ENCODE measurements at places on chromosomes 7 and 10.
A peak's percentile ranks its signal among the peaks of the same experiment; 100 is the strongest.

DNA sequence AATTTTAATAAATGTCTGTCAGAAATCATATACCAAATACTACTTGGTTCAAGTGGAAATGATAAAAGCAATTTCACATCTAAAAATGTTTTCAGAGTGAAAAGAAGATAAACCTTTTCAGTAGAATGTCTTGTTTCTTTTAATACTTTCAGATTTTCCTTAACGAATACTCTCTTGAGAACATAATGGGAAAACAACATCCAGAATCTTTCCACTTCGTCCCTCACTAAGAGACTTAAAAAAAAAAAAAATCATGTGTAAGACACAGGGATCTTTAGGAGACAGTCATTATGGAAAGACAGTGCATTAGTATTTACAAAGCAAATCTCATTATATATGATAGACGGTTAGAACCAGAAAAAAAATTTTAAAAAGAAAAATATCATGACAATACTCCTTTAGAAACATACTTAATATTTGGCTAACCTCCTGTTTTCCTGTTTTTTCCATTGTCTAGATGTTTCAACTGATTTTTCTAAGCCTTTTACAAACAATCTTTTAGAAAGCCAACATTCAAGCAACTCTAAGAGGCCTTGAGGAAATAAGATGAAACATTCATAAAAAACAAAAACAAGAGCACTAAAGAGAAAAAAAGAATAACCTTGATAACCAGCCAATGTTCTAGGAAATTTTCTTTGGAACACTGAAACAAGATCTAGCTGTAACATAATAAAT is 339.9 kb upstream of the LRRN3 start:
- peaks cover 22% of the 10 kb centered on the region for H3K36me3 ChIP-seq
- no peaks in the 10 kb centered on the region for H3K27me3 ChIP-seq
- H3K4me1 ChIP-seq, result no peaks in the 10 kb centered on the region
- no peak overlapping the region for H3K27ac ChIP-seq

DNA sequence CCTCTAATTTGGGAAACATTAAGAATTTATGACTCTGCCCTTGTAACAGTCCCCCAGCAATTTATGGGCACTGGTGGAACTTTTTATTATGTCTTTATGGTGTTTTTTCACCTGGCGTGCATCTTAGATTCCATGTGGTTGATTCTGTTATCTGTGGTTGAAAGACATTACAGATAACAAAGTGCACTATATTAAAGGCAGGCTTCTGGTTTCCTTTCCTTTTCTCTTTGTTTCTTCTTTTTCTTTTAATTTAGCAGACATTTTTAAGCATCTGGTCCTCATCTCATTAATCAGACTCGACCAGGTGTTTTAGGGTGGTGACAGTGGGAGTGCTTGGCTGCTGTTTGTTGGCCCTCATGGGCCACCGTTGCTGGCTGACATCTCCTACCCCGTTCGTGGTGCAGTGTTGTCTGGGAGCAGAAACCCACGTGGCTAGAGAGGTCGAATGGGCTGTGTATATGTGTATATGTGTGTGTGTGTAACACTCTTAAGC is 77.4 kb downstream of the LRMDA start:
- H3K27me3 ChIP-seq, result peaks cover 7% of the 10 kb centered on the region
- no peaks in the 10 kb centered on the region for H3K36me3 ChIP-seq
- H3K27ac ChIP-seq, result no peak overlapping the region
- no peaks in the 10 kb centered on the region for H3K4me1 ChIP-seq
- DNase-seq, result no peak

DNA sequence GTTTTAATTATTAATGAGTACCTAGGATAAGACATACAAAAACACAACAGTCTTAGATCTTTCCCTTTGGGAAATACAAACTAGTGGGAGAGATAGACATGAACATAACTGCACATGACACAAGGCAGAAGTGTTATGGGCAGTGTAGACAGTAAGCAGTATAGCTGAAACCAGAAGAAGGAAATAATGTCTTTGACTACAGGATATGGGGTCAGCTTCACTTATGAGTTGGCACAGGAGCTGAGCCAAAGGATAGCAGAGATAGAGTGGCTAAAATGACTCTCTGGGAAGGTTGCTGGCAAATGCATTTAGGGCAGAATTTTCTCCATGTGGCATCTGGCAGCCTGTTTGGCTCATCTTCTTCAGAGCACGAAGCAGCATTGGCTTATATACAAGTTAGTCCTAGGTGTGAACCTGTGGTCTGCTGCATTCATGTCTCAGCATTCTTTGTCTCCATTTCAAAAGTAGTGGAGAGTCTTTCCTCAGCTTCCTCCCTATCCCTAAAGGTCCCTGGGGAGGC is 60.3 kb upstream of the FEZF1 start:
- no peak for DNase-seq
- no peaks in the 10 kb centered on the region for H3K4me1 ChIP-seq
- no peak overlapping the region for H3K27ac ChIP-seq
- H3K4me3 ChIP-seq, result no peak overlapping the region
- H3K36me3 ChIP-seq, result no peaks in the 10 kb centered on the region

DNA sequence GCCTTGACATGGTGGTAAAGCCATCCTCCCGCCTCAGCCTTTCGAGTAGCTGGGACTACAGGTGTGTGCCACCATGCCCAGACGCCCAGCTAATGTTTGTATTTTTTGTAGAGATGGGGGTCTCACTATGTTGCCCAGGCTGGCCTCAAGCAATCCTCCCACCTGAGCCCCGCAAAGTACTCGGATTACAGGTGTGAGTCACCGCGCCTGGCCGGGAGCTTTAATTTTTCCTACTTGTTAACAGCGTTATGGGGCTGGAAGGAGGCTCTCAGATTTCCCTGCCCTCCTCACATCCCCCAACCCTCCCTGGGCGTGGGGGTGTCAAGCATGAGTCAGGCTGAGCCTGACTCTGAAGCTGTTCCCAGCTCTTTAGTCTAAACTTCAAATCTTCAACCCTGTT is 8.3 kb downstream of the ALKBH4 start:
- DNase-seq, result peak; percentile 40
- H3K4me3 ChIP-seq, result no peak overlapping the region
- H3K27ac ChIP-seq, result peak overlapping the region; percentile 62
- no peaks in the 10 kb centered on the region for H3K36me3 ChIP-seq
- H3K4me1 ChIP-seq, result peaks cover 8% of the 10 kb centered on the region

- DNase-seq, result no peak
- H3K4me3 ChIP-seq, result no peak overlapping the region
- no peaks in the 10 kb centered on the region for H3K36me3 ChIP-seq
- peaks cover 7% of the 10 kb centered on the region for H3K27me3 ChIP-seq
Measured at GRCh38 chr10:57754803-57755202, 512.9 kb downstream of the IPMK start.

GRCh38 chr10:67861750-67862432 is 22.6 kb upstream of the SIRT1 start:
- no peaks in the 10 kb centered on the region for H3K4me1 ChIP-seq
- H3K36me3 ChIP-seq, result no peaks in the 10 kb centered on the region
- H3K27me3 ChIP-seq, result no peaks in the 10 kb centered on the region
- no peak for DNase-seq

DNA sequence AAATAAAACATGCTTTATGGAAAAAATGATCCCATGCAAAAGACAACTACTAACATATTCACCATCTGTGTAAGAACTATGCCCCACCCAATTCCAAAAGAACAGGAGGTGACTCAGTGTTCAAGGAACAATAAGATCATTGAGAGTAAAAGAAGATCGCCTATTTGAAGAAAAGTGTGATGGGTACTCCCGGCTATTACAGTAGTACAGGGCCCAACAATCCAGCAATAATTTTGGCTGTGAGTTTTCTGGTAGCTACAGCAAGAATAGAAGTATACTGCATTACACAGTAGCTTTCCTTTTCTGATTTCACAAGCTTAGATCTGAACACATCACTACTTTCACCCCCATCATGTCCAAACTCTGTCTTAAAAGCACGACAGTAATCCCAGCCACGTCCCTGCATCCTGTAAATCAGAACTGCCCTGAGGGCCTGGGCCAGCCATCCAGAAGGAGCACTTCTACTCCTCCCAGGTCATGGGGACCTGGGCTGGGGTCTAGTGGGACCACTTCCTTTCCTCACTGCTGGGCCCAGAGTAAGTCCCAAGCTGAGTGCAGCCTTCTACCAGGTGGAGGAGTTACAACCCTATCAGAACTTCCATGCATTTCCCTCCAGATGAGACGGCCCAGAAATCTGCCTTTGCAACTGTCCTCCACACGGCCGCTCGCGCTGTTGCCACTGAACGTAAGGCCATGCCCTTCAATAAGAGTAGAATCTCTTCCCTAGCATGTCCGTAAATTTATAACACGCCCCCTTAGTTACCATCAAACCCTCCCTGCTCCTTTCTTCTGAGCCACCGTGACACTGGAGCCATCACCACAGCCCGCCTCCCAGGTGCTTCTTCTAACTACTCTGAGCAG is 7.9 kb downstream of the ESYT2 start:
- H3K36me3 ChIP-seq, result 0 out of 2 replicates have a peak, but pooled peaks cover 5% of the 10 kb centered on the region
- H3K27me3 ChIP-seq, result no peaks in the 10 kb centered on the region
- H3K27ac ChIP-seq, result peak overlapping the region; percentile 100
- H3K4me1 ChIP-seq, result peaks cover 65% of the 10 kb centered on the region
- peak; percentile 57 for DNase-seq

- H3K27me3 ChIP-seq, result peaks cover 12% of the 10 kb centered on the region
- peaks cover 24% of the 10 kb centered on the region for H3K36me3 ChIP-seq
- peaks cover 59% of the 10 kb centered on the region for H3K4me1 ChIP-seq
Measured at GRCh38 chr10:110493832-110494426, 3.8 kb upstream of the DUSP5 start.

DNA sequence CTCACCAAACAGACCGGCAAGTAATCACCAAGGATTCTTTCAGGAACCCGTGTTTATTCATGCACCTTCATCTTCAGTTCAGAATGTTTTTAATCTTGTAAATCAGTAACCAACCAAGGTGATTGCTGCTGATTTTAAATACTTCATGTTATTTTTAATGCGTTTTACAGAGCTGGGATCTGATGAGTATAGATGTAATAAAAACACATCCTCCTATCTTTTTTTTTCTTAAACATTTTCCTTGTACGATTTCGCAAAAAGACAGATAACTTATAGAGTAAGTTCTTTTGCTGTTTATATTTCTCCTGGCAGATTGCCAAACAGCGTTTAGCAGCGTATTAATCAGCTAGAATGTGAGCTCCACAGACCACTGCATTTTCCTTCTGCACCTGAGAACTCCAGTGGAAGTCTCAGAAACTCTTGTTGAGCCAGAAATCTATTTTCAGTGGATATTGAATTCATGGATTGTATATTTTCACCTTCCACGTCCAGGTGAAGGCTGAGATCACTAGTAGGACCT is 397.8 kb upstream of the NRP1 start:
- H3K27ac ChIP-seq, result no peak overlapping the region
- H3K36me3 ChIP-seq, result 0 out of 2 replicates have a peak, but pooled peaks cover 5% of the 10 kb centered on the region
- no peak for DNase-seq
- no peak overlapping the region for H3K4me3 ChIP-seq

DNA sequence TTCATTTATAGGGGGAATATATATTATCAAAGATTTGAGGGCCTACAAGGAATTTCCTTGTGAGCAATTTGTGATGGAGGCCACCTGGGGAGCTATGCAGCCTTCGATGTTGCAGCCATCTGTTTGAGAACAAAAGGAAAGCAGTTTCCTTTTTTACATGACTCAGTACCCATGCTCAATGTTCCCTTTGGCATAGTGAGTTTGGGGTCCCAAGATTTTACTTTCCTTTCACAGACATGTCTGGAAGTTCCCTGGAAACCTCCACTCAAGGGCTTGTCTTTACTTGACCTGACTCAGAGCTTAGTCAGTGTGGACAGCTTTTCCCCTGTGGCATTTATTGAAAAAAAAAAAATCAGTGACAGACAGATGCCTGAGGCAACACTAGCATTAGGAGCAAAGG is 73.5 kb upstream of the VIPR2 start:
- no peaks in the 10 kb centered on the region for H3K36me3 ChIP-seq
- no peaks in the 10 kb centered on the region for H3K27me3 ChIP-seq
- no peak overlapping the region for H3K27ac ChIP-seq
- no peaks in the 10 kb centered on the region for H3K4me1 ChIP-seq

GRCh38 chr10:74977913-74978847 is 133.3 kb upstream of the SAMD8 start:
- peaks cover 55% of the 10 kb centered on the region for H3K36me3 ChIP-seq
- no peak overlapping the region for H3K27ac ChIP-seq
- peaks cover 11% of the 10 kb centered on the region for H3K4me1 ChIP-seq
- H3K4me3 ChIP-seq, result no peak overlapping the region
- H3K27me3 ChIP-seq, result peaks cover 3% of the 10 kb centered on the region
- no peak for DNase-seq

DNA sequence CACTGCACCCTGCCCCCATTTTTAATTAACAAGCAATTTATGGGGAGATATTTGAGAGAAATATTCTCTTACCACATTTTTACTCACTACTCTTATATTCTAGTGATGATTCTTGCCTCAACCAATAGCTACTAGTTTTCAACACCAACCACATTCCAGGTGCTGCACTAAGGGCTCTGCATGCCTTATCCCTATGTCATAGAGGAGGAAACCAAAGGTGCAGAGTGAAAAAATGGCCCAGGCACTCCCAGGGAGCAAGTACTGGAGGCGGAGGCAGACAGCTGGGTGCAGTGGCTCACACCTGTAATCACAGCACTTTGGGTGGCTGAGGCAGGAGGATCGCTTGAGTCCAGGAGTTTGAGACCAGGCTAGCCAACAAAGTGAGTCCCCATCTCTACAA is 35.5 kb upstream of the TPST1 start:
- DNase-seq, result no peak
- no peak overlapping the region for H3K4me3 ChIP-seq
- H3K27ac ChIP-seq, result no peak overlapping the region
- H3K27me3 ChIP-seq, result no peaks in the 10 kb centered on the region
- no peaks in the 10 kb centered on the region for H3K36me3 ChIP-seq

- no peak overlapping the region for H3K27ac ChIP-seq
- peaks cover 4% of the 10 kb centered on the region for H3K27me3 ChIP-seq
- H3K4me3 ChIP-seq, result no peak overlapping the region
- no peak for DNase-seq
- H3K4me1 ChIP-seq, result no peaks in the 10 kb centered on the region
Measured at GRCh38 chr7:148787571-148788295, 89.0 kb downstream of the CUL1 start.

DNA sequence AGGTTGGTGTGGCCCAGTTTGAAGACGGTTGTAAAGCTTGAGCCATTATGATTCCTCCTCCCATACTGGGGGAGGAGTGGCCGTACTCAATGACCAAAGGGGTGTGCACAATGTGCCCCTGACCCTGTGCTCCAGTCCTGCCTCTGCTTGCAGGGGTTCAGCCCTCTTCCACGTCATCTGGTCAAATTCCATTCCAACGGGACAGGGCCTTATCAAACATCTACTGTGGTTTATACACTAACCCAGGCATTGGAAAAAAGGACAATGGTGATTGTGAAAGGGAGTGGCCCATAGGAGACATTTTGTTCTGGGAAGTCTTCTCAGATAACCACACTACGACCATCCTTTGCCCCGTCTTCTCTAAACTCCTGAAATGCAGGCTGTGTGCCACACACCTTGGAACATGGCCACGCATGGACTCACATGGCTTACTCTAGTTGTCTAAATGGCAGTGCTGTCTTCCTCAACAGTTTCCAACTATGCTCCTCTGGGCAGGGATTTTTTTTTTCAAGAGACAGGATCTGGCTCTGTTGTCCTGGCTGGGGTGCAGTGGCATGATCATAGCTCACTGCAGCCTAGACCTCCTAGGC is 103.0 kb downstream of the JCAD start:
- H3K27me3 ChIP-seq, result peaks cover 36% of the 10 kb centered on the region
- 0 out of 2 replicates have a peak, but pooled peaks cover 5% of the 10 kb centered on the region for H3K4me1 ChIP-seq
- DNase-seq, result no peak
- H3K27ac ChIP-seq, result no peak overlapping the region

- no peaks in the 10 kb centered on the region for H3K4me1 ChIP-seq
- DNase-seq, result no peak
- H3K27me3 ChIP-seq, result peaks cover 3% of the 10 kb centered on the region
- 0 out of 2 replicates have a peak, but pooled peaks cover 4% of the 10 kb centered on the region for H3K36me3 ChIP-seq
- H3K27ac ChIP-seq, result no peak overlapping the region
Measured at GRCh38 chr10:124232686-124233545, 139.5 kb upstream of the CHST15 start.

- DNase-seq, result no peak
- peaks cover 10% of the 10 kb centered on the region for H3K36me3 ChIP-seq
- no peaks in the 10 kb centered on the region for H3K27me3 ChIP-seq
- no peak overlapping the region for H3K27ac ChIP-seq
Measured at GRCh38 chr7:158065340-158065739, 522.3 kb downstream of the PTPRN2 start.
